KG1 (cell line): ENCODE measurements at places on chromosomes 6 and 20.

GRCh38 chr6:42871711-42872110 is 7.7 kb upstream of the RPL7L1 start:
- DNase-seq: no peak

DNA sequence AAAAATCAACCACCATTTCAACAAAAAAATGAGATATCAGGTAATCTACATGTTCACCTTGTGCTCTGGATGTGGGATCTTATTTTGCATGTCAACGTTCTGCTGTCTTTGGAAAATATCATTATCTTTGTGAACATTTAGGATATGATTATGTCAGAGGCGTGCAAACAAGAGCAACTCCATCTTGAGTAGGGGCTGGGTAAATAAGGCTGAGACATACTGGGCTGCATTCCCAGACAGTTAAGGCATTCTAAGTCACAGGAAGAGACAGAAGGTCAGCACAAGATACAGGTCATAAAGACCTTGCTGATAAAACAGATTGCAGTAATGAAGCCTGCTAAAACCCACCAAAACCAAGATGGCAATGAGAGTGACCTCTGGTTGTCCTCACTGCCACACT is 28.8 kb upstream of the ZBTB24 start:
- no peak for DNase-seq

GRCh38 chr20:46357030-46357514 is 48.8 kb upstream of the CDH22 start:
- DNase-seq: no peak

DNA sequence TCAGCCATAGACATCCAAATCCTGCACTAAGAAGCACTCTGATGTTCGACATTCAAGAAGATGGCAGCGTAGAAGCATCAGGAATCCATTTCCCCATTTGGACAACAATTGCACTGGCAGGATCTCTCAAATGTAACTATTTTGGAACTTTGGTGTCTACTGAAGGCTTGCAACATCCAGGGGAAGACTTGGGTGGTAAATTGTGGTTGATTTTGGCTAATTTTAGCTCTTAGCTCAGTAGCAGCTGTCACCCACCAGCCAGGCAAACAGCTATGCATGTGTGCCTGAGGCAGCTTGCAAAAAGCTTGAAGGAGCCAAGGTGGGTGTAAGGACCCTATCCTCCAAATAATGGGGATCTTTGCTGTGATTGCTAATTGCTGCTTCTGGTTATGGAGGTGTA is 35.1 kb upstream of the PPP1R3G start:
- no peak for DNase-seq

DNA sequence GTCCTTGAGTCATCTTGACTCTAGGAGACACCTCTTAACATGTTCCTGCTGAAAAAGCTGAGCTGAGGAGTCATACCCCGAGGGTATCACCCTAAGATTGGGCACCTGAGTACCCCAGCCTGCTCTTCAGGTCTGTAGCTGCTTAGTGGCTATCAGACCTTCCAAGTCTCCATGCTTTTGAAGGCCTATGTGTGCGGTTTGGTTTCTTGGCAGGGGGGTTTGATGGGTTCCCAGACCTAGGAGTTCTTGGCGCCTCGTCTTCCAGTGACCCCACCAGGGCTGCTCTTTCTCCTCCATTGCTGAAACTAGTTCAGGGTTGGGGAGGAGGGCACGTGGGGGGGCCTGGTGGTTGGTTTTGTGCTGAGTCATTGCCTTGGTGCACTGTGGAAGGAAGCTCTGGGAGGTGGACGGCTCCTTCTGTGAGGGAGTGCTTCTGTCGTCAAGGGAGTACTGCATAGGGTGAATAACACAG is 20.1 kb downstream of the IGF2R start:
- DNase-seq: no peak

- no peak for DNase-seq
These were observed 71.9 kb downstream of the TFAP2B start for GRCh38 chr6:50890579-50890978.

- DNase-seq: no peak
These were observed 271.6 kb upstream of the RIN2 start for GRCh38 chr20:19486446-19486845.

GRCh38 chr20:61303675-61304074 is 51.6 kb downstream of the CDH4 start:
- no peak for DNase-seq

DNA sequence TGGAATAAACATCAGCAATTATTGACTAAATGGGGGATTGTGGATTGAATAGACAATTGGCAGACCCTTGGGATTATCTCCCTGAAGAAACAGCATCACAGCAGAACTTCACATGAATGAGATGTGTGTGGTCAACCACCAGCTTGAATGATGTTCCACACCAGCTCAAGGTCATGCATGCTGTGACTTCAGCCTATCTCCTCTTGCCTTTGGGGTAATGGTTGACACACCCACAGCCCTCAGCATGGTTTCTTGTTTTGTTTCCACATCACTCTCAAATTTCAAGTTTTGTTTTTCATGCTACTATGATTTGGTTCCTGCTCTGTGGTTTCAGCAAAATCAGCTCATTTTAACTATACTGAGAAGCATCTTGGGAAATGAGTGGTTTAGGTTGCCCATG is 94.3 kb downstream of the PAK5 start:
- DNase-seq: no peak

GRCh38 chr20:12594410-12595088 is 414.2 kb upstream of the SPTLC3 start:
- no peak for DNase-seq

- no peak for DNase-seq
These were observed 13.2 kb upstream of the MAP3K4 start for GRCh38 chr6:160978141-160978901.

GRCh38 chr20:10369723-10370090 is 64.3 kb downstream of the MKKS start:
- DNase-seq: no peak

DNA sequence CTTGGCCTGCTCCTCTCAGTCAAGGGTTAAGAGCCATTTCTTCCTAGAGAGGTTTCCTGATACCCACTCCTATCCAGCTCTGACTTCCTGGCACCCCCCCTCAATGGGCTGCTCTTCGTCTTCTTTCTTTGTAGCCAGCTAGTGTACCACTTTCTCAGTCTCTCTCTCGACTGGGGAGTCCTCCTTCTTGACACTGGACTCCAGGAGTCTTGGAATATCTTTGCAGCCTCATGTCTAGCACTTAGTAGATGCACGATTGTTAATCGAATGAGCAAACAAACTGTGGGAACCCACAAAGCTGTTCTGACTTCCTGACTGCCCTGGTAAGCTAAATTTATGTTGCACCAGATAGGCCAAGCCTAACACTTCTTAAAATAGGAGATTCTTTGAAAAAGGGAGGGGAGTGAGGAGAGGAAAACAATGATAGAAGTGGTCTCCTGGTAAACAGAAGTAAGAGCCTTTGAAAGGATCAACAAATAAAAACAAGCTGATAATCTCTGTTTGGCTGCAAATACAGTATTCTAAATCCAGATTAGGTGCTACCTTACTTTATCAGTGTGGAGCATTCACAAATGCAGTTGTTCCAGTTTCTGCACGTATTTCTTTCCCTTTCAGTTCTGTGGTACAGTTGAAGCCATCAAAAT is 160.1 kb upstream of the CITED2 start:
- no peak for DNase-seq

DNA sequence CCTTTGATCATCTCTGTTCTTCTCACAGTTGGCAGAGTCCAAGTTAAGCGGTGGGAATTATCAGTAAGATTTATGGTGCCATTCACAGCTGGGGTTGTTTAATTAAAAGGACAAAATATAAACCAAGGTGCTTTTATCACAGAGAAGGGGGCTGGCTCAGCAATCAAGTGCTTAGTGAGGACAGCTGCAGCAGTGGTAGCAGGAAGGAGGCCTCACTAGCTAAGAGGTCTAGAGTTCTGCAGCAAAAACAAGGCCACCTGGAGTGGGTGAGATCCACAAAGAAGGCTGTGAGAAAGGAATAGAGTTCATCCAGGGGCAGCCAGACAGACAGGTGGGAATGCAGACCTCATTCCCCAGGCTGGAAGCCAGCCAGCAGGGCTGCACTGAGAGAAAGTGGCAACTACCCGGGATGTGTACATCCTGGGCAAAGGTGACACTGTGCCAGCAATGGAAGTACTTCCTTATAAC is 37.1 kb downstream of the PIGU start:
- DNase-seq: no peak

- no peak for DNase-seq
These were observed 185.5 kb upstream of the ECI2 start for GRCh38 chr6:4320860-4321259.

- no peak for DNase-seq
These were observed 66.7 kb downstream of the SYNDIG1 start for GRCh38 chr20:24535941-24536730.
